GM13976 (cell line): ENCODE measurements at places on chromosomes 6 and 20.

GRCh38 chr6:39471954-39472659 is 149.6 kb upstream of the KCNK16 start:
- DNase-seq: no peak

- DNase-seq: no peak
Measured at GRCh38 chr6:147157930-147158329, 46.3 kb upstream of the STXBP5 start.

DNA sequence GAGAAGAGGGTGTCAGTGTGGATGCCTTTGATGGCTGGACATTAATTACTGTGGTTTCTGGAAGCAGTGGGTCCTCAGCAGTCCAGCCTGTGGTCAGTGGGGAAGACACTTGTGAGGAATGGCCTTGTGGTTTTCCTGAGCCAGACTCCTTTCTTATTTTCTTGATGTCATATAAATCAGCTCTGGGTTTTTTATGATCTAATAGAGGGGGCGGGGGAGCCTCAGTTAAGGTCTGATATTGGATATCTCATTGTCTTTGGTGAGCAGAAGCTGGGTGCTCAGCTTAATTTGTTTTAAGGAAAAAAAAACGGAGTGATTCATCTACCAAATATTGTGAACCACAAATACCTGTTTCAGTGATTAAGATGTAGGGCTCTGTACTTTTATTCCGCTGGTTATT is 62.1 kb downstream of the OTOR start:
- DNase-seq: no peak

DNA sequence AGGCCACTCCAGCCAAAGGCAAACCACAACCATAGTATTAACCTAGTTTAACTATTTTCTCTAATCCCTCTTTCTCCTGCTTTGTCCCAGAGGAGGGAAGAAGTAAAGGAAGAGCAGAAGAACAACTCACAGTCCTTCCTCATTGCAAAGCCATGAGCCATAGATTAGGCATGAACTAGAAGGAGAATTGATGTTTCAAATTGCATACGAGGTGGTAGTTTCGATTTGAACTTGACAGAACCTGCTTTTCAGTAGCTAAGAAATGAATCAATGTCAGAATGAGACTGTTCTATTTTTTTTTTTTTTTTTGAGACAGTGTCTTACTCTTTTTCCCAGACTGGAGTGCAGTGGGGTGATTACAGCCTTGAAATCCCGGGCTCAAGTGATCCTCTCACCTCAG is 48.3 kb downstream of the PROKR2 start:
- no peak for DNase-seq

- DNase-seq: no peak
Measured at GRCh38 chr6:46137387-46137786, 7.6 kb downstream of the ENPP4 start.

DNA sequence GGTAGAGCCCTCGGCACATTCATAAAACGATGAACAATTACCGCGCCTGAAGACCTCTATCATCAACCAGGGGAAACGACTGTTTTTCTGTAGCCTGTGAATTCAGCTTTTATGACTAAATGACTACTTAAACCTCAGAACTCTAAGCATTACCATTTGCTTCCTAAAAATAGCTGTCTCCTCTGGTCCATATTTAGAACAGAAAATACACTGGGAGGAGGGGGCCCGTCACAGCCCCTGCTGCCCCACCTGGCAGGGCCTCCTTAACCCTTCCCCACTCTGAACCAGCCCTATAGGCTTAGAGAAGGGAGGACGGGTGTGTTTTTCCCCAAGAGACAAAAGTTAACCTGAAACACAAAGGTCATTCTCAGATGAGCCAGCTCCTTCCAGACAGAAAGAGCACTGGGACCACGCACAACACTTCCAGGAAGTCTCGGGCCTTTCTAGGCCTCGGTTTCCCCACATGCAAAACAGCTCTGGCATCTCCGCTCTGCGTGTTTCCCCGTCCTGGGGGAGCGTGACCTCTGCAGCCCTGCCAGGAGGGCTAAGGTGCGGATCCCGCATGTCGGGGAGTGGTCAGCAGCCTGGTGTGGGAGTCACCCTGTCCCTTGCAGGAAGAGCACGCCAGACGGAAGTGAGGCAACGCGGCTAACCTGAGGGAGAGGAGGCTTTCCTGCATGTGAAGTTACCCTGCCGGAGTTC is 193.9 kb downstream of the DLL1 start:
- DNase-seq: no peak

- peak; percentile 42 for DNase-seq
Measured at GRCh38 chr20:44586289-44586911, 4.0 kb downstream of the PKIG start.

GRCh38 chr6:24408719-24409410 is 6.1 kb downstream of the MRS2 start:
- peak; percentile 56 for DNase-seq

DNA sequence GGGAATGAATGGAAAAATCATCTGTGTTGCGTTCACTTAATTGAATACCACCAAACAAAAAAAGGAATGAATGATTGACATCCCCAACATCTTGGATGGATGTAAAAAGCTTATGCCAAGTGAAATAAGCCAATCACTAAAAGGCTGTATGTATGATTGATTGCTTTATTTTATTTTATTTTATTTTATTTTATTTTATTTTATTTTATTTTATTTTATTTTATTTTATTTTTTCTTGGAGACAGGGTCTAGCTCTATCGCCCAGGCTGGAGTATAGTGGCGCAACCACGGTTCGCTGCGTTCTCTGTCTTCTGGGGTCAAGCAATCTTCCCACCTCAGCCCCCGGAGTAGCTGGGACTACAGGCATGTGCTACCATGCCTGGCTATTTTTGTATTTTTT is 263.3 kb downstream of the CDKAL1 start:
- no peak for DNase-seq

GRCh38 chr6:70593118-70593486 is 26.4 kb downstream of the SDHAF4 start:
- DNase-seq: no peak

DNA sequence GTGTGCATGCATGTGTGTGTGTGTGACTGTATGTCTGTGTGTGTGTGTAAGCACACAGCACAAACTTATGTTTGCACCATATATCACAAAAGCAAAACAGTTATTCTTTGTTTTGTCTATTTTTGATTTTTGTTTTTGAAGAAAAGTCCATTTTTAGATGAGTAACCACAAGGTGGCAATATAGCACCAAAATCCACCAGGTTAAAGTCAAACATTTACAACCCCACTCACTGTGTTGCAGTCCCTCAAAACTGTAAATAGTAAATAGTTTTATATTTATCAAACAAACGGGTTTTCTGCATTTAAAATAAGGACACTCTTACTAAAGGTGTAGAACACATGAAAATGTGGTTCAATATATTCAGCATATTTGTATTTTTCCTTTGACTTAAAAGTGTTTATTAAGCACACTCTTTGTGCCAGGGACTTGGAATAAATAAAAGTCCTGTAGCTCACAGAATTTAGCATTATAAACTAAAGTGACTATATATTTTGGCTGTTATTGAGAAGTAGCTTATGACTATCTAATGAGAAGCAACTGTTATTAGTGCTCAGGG is 118.5 kb downstream of the GFRAL start:
- no peak for DNase-seq

- no peak for DNase-seq
Measured at GRCh38 chr6:18447552-18447951, 60.4 kb downstream of the RNF144B start.

DNA sequence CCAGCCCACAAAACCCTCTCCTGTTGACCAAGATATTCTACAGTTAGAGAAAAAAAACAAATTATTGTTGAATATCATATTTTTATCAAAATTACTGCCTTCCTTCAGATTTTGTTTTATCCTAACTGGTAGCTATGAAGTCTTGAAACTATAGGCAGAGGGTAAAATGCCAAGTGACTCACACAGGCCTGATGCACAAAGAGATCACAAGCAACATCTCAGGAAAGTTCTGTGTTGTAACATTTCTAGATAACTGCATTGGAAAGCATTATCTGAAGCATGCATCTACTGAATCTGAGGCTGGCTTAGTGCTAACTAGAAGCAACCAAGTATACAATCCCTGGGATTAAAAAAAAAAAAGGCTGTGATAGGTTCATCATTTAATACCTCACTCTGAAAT is 134.2 kb downstream of the PKHD1 start:
- DNase-seq: no peak

GRCh38 chr20:47887477-47888080 is 102.3 kb upstream of the SULF2 start:
- no peak for DNase-seq

GRCh38 chr6:16059496-16059895 is 69.4 kb upstream of the MYLIP start:
- DNase-seq: no peak

- no peak for DNase-seq
Measured at GRCh38 chr20:3777381-3777715, 3.9 kb downstream of the SPEF1 start.

- DNase-seq: no peak
Measured at GRCh38 chr6:7270320-7271204, 42.4 kb downstream of the SSR1 start.

DNA sequence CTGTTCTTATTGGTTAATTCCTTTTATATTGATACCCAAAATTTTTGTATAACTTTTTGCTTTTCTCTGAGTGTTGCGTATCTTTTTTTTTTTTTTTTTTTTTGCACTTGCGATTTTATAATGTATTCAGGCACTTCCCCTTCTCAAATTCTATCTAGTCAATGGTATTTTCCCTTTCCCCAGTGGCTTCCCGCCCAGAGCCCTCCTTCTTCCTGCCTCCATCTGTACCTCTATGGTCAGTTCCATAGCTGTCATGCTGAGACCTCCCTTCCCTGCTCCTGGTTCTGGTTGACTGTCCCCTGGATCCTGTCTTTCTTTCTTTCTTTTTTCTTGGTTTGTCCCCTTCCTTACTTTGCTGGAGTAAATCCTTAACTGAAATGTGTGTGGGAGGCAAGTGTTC is 94.7 kb downstream of the RNF144B start:
- no peak for DNase-seq

DNA sequence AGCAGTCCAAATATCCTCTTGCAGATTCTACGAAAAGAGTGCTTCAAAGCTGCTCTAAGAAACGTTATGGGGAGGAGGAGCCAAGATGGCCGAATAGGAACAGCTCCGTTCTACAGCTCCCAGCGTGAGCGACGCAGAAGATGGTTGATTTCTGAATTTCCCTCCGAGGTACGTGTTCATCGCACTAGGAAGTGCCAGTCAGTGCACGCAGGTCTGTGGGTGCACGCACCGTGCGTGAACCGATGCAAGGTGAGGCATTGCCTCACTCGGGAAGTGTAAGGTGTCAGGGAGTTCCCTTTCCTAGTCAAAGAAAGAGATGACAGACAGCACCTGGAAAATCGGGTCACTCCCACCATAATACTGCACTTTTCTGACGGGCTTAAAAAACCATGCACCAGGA is 272.1 kb upstream of the DEFB115 start:
- DNase-seq: no peak

- DNase-seq: no peak
Measured at GRCh38 chr20:57693002-57693582, 16.7 kb downstream of the PMEPA1 start.

DNA sequence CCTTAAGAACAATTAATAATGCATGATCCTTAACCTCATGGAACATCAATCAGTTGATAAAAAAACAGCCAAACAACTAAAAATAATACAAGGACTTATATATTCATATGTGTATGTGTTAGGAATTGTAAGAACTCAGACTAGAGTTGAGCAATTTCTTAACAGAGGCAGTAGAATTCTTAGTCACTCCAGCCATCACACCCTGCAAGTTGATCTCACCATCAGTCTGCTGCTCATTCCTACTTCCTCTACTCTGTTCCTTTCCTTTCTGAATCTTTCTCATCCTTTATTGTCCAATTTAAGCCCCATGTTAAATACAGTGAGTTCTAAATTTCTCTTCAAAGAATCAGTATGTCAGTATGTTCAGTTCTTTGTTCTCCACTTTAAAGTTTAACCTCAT is 2.6 kb downstream of the ZNF165 start:
- no peak for DNase-seq

- DNase-seq: no peak
Measured at GRCh38 chr6:121064345-121064744, 269.9 kb downstream of the TBC1D32 start.

- peak; percentile 25 for DNase-seq
Measured at GRCh38 chr6:131136021-131136786, 937 bp downstream of the AKAP7 start.

DNA sequence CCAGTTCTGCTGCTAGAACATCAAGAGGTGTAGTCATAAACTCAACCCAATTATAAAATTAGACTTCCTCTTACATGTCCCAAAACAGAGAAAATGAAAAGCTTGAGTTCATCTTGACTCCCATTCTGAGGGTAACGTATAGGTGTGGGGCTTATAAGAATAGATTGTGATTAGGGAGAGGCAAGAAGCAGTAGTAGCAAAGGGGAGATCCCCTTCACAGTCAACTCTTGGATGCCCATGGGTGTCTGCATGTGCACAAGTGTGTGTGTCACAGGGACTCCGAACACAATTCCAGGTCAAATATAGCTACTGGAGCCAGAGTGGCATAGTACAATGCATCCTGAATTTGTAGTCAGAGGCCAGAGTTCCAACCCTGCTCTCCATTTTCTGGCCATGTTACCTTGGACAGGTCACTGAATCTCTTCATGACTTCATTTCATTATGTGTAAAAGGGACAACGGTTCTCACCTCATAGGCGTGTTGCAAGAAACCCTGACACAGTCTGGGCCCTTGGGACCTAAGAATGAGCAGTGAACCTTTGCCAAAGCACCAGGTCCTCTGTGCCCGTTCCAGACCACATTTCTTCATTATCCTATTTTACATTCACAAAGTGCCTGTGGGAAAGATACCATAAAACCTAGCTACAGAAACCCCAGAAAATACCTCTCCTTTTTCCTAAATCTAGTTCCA is 11.8 kb downstream of the GSTA4 start:
- DNase-seq: no peak

DNA sequence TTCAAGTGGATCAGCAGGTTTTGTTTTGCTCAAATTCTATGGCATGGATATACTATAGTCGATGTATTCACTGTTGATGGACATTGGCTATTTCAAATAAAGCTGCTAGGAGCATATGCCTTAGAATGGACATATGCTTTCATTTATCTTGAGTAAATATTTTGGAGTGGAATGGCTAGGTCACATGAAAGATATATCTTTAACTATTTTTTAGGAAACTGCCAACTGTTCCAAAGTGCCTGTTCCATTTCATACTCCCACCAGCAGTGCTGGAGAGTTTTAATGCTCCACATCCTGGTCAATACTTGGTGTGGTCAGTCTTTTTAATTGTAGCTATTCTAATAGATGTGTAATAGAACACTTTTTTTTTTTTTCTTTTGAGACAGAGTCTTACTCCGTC is 81.1 kb upstream of the PIM1 start:
- DNase-seq: no peak

GRCh38 chr20:49614338-49615050 is 46.6 kb upstream of the PTGIS start:
- DNase-seq: no peak

GRCh38 chr6:15283986-15284361 is 38.1 kb downstream of the JARID2 start:
- no peak for DNase-seq

DNA sequence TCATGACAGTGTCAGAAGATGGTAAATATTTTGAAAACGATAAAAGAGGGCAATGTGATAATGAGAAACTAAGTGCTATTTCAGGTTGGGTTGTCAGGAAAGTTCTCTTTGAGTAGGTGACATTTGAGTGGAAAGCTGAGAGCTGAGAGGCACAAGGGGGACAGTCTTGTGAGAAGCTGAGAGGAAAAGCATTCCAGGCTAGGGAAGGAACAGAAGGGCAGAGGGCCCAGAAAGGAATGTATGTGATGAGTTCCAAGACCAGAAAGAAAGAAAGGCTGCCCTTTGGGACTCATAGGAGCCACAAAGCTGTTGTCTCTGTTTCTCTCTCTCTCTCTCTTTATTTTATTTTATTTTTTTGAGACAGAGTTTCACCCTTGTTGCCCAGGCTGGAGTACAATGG is 7.6 kb upstream of the RNF182 start:
- DNase-seq: no peak
